Lung (tissue), 17 donors: ENCODE measurements at places on chromosomes 6 and 20.

GRCh38 chr6:140236732-140237131 lies 862.3 kb upstream of the CITED2 start:
- peak; percentile 73 for DNase-seq

DNA sequence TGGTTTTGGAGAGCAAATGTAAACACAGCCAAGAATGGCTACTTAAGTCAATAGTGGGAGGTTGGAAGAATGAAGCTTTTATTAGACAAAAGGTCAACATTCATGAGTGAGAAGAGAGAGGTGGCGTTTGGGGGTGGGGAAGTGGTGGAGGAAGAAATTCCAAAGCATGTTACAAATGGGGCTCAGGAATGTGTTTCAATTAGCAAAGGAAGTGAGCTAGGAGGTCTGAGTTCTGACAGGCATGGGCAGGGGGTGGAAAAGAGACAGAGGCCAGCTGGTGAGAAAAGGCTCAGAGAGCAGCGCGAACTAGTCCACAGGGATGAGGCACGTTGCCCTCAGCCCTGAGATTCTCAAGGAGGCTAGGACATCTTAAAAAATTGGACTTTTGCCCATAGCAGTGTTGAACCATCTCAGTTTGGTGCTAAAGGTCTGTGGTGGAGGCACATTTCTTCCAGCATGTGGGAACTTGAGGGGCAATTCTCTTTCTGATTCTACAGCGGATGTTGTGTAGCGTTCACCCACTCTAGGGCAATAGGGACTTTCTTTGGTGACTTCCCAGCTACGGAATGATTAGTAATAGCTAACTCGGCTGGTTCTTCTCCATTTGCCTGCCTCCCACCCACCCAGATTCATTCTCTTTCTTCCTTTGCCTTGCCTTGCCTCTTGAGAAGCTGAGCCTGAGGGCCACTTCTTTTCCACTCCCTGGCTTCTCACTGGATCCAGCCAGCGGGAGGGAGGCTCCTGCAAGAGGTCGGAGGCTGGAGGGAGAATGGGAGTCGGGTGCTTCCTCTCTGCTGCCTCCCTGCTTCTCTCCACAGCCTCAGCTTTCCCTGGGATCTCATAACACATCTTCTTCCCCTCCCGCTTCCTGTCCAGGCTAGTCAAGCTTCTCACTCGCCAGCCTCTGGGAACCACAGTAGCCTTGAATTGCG lies 45.1 kb upstream of the NEDD9 start:
- DNase-seq, result peak; percentile 76

GRCh38 chr20:327186-328026 lies 2.1 kb downstream of the SOX12 start:
- DNase-seq, result peak; percentile 96

- DNase-seq, result no peak
These were observed 46.8 kb upstream of the SLCO4A1 start for GRCh38 chr20:62595491-62595890.

GRCh38 chr6:12275107-12275506 lies 15.1 kb upstream of the EDN1 start:
- DNase-seq, result no peak

DNA sequence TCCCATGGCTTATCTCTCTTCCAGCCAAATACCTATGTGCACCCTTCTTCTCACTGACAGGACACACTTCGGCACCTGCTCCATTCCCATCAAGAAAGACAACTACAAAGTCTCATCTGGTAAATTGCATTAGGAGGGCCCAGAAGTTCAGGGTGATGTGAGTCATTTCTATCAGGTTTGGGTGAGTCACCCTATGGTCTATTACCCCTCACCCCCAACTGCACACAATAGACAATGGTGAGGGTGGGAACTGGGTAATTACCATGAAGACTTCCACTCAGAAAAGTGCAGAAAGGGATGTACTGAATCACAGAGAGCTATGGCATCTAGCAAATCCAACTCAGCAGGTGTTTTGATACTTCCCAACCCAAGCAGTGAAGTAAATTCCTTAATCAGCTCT lies 54.8 kb downstream of the OPN5 start:
- no peak for DNase-seq

DNA sequence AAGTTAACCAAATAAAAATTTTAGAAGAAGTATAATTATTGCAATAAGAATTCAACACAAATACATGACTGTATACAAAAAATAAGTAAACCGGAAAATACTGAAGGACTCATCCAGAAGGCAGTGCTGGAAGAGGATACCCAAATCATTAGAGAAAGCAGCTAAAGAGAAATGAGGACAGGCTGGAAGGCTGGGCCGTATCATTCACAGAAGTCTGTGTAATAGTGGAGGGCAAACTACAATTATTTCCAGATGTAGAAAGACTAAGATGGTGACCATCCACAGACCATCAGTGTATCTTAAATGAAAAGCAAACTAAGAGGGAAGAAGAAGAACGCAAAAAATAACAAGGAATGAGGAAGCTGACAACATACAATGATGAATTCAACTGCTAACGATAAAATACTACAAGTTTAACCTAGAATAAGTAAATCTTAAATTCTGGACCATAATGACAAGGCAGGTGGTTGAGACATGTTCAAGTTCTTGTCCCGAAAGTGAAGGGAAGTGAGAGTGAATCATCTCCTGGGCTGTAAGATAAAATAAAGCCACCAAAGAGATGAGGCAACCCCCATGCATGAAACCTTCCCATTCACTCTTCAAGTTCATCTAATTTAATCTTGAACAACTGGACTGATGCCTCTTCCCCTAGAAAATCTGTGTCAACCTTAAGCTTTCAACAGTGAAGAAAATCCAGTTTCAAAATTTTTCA lies 71.5 kb downstream of the SLC23A2 start:
- no peak for DNase-seq

- peak; percentile 14 for DNase-seq
These were observed 137.0 kb upstream of the SULF2 start for GRCh38 chr20:47922269-47922668.

- no peak for DNase-seq
These were observed 23.2 kb upstream of the AHI1 start for GRCh38 chr6:135520781-135521180.

DNA sequence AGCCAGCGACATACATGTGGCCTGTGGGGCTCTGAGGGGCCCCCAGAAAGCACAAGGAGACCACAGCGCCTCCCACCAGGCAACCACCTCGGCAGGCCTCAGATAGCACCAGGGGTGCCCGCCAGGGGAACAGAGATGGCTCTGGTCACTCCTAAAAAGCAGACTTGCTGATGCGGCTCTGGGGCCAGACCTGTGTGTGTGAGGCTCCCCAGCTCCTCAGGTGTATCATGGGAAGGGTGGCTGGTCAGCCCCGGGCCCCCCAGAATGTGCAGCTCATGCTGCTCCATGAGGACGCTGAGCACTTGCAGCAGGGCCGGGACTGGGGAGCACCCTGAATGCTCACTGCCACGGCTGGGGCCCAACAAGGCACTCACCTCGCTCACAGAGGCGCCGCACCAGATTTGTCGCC lies 60.2 kb downstream of the PYGB start:
- no peak for DNase-seq

- DNase-seq, result no peak
These were observed 35.8 kb downstream of the AGPAT4 start for GRCh38 chr6:161238081-161238480.

DNA sequence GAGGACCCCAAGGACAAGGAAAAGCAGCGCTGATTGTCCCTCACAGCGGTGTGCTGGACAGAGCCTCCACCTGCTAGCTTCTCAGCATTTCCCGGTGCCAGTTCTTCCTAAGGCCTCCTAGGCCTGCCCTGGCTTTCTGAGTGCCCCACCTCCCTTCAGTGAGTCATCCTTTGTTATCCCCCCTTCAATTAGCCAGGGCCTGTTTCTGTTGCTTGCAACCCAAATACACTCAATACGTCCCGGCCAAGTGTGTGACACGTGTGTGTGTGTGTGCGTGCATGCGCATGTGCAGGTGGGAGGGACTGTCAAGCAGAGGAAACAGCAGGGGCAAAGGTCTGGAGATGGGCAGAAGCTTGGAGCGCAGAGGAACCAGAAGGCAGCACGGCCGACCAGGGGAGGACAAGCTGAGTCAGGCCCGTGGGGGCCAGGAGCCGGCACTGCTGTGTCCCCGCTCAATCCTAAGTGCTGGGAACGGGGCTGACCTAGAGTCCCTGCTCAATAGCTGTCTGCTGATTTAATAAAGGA lies 159.8 kb downstream of the PREX1 start:
- DNase-seq, result no peak

GRCh38 chr20:62162765-62163484 lies 19.4 kb downstream of the SS18L1 start:
- no peak for DNase-seq

DNA sequence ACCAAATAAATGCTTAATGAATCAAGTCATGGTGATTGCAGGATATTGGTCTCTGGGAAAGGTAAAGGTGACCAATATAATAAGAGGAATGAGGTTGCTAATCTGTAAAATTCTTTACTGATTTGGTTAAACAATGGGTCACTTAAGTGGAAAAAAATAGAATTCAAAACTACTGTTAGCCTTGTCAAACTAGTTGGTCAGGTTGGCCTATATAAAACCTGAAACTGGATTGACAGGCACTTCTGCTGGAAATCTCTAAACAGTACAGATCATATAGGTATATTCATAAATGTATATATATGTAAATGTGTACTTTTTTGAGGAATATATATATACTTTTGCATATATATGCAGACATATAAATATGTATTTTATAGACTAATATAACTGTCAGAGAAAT lies 19.7 kb downstream of the PLCB4 start:
- no peak for DNase-seq

- DNase-seq, result no peak
These were observed 1026.7 kb downstream of the KIF16B start for GRCh38 chr20:15546525-15547023.

DNA sequence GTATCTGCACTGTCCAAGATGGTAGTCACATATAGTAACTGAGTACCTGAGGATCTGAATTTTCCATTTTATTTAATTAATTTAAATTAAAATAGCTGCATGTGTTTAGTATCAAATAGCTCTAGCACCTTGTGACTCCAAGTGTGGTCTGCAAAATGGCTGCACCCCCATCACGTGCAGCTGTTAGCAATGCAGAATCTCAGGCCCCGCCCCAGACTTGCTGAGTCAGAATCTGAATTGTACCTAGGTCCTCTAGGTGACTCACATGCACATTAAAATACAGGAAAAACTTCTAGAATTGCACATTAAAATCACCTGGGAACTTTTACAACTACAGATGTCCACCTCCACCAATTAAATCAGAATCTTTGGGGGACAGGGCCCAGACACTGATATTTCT lies 19.2 kb upstream of the FAM83C start:
- DNase-seq, result no peak

- DNase-seq, result no peak
These were observed 17.3 kb downstream of the FKBP1A start for GRCh38 chr20:1375515-1375914.

- DNase-seq, result no peak
These were observed 28.9 kb downstream of the ASIP start for GRCh38 chr20:34269996-34270627.

DNA sequence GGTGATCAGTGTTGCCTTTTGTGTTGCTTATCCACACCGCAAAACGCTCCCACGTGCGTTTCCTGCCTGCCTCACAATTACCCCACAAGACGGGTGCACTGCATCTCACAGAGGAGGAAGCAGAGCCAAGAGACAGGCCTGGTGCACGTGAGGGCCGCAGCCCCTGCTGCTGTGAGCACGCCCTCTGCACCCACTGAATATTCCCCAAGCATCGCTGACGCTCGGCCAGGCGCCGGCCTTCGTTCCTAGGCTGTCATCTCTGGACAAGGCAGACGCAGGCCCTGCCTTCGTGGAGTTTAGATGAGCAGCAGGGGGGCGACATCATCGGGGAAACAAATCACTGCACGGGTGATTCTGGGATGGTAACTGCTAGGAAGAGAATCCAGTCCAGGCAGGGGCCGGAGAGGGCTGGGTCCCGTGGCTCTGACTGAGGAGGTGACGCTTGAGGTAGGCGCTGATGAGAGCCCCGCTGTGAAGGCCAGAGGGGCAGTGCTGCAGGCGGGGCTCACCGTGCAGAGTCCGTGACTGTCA lies 162.4 kb upstream of the QKI start:
- DNase-seq, result no peak

DNA sequence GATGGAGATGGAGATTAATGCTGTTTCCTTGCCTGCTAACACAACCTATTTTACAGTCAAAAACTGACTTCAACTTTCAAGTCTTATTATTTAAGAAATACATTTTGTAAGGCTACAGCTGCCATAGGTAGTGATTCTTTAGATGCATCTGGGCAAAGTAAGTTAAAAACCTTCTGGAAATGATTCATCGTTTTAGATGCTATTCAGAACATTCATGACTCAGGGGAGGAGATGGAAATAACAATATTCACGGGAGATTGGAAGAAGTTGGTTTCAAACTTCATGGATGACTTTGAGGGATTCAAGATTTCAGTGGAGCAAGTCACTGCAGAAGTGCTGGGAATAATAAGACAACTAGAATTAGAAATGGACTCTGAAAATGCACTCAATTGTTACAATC lies 174.9 kb upstream of the GGTLC1 start:
- DNase-seq, result no peak

DNA sequence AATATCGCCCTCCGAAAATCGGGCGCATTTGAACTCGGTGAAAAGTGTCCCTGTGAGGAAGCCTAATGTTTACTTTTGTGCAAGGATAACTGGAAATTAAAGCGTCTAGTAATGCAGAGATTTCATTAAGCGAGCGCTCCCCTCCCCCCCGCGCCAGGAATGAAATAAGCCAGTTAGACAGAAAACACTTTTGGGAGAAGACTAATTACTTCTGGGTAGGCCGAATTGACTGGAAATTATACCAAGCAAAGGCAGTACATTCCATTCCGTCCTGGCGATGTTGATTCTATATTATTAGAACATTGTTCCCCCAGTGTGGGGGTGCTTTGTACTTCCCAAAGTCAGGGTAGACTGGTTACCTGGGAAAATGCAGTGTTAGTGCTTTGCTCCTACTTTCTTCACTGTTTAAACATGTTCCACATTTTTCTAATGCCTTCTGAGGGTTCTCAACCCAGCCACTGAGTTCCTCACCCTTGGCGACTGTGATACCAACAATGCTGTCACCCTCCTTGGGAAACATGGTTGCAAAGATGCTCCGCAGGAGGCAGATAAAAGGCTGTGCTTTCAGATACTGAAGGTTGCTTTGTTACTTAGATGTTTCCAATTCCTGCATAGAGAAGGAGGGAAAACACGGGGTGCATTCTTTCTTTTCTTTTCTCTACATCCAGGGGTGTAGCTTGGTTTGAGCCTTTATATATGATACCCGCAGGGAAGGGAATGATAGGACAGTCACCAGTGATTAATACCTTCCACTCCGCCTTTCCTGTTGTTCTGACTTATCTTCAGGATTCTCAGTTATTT lies 2.6 kb downstream of the GJA1 start:
- DNase-seq, result peak; percentile 75

- DNase-seq, result peak; percentile 67
These were observed 36.5 kb upstream of the MLN start for GRCh38 chr6:33840048-33840926.
